Fibroblast of gingiva (primary cell): ENCODE measurements at places on chromosomes 5 and 9.

DNA sequence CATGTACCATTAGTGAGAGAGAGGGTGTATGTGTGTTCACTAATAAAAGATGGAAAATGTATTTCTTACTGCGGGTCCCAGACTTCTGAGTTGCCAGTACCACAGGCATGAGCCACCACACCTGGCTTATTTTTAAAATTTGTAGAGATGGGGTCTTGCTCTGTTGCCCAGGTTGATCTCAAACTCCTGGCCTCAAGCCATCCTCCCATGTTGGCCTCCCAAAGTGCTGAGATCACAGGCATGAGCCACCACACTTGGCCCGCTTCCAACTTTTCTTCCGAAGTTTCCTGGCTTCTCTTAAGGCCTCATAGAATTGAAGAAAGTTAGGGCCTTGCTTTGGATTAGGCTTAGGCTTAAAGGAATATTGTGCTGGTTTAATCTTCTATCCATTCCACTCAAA, 40.4 kb upstream of the F2RL2 start:
- no peak for DNase-seq

DNA sequence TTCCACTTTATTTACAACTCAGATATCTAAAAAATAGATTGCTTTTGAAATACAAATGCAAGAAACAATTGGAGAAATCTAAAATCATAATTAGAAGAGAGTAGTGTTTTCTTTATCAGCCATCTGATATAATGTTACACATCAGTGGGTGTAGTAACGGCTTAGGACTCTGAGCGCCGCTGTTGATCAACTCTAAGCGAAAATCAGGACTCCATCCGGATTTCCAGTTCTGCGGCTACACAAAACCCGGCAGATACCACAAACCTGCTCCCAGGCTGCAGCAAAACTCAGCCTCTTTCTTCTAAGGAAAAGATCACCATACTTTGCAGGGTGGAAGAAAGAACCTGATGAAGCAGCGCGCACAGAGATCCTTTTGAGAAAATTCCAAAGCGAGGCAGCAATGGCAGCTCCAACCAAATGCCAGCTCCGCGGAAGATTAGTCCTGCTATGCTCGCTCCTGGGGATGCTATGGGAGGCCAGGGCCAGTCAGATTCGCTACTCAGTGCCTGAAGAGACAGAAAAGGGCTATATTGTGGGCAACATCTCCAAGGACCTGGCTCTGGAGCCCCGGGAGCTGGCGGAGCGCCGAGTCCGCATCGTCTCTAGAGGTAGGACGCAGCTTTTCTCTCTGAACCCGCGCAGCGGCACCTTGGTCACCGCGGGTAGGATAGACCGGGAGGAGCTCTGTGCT, at the start of gene PCDHGA9:
Gene PCDHGA9 (plus strand): TSS at position 226 of the 691 bp plus-strand sequence. CDS start 175 bp downstream, at position 401.
- no peak for DNase-seq

DNA sequence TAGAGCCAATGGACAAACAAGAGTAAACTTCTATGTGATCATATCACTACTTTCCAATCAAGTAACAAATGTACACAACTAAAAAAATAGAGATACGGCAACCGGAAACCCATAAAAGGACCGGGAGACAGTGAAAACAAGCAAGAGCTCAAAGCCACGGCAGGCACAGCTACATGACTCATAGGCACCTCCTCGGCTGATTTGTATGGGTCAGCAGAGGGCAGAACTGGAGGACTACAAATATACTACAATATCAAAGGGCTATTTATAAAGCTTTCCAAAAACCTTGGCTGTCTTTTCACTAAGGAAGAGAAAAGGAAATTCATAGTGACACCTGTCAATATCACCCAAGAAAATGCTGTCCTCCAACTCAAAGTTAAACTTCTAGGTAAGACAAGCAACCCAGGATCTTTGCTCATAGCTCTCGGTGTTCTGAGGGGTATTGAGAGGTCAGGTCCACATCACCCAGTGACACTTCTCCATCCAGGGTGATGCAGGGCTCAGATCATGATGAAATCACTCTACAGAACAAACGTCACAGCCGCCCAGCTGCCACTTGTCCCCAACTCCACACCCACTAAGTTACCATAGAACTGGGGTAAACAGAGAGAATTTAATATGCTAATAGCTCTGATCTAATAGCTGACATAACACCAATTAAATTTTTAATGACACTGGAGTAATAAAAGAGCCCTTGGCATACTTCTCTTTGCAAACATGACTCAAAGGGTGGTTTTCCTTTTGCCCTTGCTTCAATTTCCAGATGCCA, 41.3 kb downstream of the PFDN1 start:
- peak; percentile 73 for DNase-seq

DNA sequence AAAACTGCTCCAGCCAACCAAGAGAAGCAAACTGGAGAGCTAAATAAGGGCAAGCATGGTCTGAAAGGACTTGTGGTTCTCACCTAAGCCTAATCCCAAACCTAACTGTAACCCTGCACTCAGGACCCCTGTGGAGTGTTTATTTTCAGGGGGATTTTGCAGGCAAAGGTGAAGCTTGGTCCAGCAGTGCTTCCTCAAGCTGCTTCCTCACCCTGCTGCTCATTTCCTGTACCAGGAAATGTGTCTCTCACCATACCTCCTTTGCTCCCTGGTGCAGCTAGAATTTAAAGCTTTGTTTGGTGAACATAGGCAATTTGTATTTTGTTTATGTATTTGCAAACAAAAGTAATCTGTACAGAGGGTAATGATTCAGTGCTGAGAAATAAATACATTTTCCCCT, 50.2 kb downstream of the CARTPT start:
- no peak for DNase-seq

DNA sequence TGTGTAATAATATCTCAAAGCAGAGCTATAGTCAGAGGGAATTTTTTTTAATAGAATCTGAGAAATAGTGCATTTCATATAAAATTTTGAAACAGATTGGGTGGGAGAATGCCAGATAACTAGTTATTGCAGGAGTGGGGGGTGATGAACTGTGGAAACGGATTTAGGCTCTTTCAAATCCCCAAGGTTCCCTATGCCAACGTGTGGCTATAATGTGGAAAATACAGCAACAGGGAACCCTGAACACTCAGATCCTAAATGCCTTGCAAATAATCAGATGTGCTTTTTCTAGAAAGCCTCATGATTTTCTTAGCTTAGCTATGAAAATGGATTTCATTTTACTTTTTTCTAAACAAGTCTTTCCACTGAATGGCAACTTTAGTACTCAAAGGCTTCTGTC, 180.5 kb upstream of the DMAC1 start:
- DNase-seq = no peak

DNA sequence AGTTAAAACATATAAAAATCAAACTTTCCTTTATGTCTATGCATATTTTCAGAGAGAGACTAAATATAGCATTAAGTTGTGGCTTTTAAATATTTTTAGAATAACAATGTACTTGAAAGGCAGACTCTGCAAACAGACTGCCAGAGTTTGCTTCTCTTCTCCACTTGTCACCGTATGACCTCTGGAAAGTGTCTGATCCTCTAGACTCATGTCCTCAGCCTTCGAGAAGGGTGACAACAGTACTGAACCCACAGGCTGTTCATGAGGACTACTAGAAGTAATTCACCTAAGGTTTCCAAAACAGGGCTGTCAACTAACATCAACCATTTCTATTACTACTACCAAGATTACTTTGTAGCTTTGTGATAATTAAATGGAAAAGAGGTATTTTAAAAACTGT, 167.7 kb upstream of the TBCA start:
- no peak for DNase-seq

- DNase-seq = peak; percentile 26
Observed at GRCh38 chr9:86821006-86821845, 126.1 kb downstream of the GAS1 start.

- no peak for DNase-seq
Observed at GRCh38 chr5:13303445-13303844, 641.0 kb downstream of the DNAH5 start.

- no peak for DNase-seq
Observed at GRCh38 chr9:132833550-132834121, 44.4 kb downstream of the AK8 start.

GRCh38 chr5:141875795-141876627, 2.2 kb downstream of the PCDH1 start:
- no peak for DNase-seq

DNA sequence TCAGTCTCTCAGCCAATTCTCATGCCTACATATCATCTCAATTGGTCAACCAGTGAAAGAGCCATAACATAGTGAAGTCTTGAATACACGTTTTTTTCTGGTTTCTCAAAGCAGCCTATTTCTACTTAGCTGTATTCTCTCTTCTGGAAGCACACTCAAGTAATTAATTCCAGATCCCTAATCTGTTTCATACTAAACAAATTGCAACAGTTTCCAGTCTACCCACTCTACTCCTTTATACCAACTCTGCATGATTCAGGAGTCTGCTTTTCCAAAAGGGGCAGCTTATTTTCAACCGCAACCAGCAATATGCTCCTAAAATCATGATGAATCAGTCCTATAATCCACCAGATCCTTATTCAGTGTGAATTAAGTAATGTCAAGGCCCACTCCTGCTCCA, 211.7 kb downstream of the TLE1 start:
- DNase-seq = peak; percentile 81

DNA sequence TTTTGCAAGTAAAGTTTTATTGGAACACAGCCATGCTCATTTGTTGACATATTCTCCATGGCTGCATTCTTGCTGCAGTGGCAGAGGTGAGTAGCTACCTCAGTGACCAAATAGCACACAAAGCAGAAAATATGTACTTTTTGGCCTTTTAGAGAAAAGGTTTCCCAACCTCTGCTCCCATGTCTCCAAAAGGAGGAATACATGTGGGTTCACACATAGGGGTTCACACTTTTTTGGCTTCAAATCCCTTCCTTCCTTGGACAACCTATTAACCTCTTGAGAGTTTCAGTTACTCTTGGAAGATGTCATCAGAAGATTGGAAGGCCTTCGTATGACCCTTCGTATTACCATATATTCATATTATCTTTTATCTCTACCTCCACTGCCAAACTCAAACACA, 285.1 kb upstream of the TUT7 start:
- no peak for DNase-seq

- no peak for DNase-seq
Observed at GRCh38 chr5:138334867-138335447, 3.1 kb upstream of the FAM53C start.

DNA sequence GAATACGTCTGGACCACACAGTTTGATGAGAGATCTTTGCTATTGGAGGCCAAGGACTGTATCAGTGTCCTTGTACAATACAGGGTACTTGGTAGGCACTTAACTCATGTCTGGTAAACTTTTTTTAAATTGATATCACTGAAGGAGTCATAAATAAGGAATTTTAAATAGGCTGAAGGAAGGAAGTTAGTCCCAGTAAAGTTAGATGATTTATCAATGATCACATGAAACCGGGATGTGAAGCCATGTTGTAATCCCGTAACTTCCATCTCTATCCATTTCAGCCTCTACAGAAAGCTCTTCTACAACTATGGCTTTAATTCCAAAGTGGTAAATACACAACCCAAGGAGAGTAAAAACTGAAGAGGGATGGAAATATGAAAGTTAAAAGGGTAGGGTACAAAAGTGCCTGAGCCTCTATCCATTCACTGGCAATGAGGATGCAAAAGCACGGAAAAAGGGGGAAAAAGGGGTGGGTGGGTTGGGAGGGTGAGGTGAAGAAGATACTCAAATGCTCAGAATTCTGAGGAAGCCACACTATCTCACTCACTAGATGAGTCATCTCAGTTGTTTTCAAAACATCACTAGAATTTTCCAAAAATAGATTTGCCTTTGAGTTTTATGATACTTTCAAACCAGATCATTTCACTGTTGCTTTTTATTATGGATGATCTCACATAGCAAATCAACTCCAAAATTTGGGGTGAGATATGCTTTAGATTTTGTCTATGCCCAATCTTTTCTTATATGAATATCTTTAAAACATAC, 1053.5 kb downstream of the NR2F1-AS1 start:
- DNase-seq = peak; percentile 41

- DNase-seq = no peak
Observed at GRCh38 chr9:37521111-37521510, 35.4 kb downstream of the POLR1E start.

- DNase-seq = no peak
Observed at GRCh38 chr5:118486647-118487225, 501.6 kb downstream of the DTWD2 start.

- peak; percentile 43 for DNase-seq
Observed at GRCh38 chr5:137156180-137156579, 342.9 kb downstream of the SPOCK1 start.

DNA sequence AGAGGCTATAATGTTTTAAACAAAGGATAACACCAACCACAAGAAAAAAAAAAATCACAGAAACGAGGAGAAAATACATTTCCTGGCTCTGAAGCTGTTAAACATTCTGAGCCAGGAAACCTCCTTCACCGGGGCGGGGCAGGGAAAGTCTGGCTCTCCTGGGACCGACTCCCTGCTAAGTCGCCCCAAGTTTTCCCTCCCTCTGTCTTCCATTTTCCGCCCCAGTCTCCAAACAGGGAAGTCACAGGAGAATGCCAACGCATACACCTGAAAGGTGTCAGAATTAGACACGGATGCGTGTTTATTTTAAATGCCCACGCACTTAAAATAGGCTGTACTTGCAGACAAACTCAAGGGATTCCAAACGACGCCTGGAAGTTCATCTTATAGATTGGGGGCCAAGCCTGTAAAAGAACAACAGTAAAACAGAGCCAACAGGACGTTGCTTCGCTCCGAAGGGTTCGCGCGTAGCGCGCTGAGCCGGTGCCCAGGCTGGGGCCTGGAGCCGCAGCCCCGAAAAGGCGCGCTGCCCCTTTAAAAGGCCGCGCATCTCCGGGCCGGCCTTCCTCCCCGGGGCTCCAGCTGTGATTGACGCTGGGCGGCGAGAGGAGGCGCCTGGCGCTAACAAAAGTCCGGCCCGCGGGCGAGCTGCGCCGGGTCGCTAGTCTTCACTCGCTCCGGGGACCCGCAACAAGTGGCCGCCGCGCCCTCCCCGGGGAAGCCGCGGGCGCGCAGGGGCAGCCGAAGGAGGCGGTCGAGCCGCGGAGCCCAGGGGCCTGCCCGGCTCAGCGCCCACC, at the start of gene FBXL7:
Gene FBXL7 (plus strand): TSS at position 653 of the 797 bp plus-strand sequence.
- peak; percentile 79 for DNase-seq
